ENCODE measurements at places on chromosomes 11 and 22.

DNA sequence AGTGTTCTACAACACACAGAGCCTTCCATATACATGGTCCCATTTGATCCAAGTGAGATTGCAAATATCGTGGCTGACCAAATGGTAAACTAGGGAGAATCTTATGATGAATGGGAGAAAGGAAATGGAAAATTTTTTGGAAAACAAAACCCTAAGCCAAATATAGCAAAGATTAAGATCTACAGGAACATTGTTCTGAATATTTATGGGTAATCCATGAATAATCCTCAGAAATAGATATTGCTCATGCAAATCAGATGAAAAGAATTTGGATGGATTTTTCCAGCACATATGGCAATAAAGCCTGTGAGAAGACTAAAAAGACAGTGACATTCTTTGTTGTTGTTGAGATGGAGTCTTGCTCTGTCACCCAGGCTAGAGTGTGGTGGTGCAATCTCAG lies 21.7 kb upstream of the PRDM10 start:
- DNase-seq = no peak

DNA sequence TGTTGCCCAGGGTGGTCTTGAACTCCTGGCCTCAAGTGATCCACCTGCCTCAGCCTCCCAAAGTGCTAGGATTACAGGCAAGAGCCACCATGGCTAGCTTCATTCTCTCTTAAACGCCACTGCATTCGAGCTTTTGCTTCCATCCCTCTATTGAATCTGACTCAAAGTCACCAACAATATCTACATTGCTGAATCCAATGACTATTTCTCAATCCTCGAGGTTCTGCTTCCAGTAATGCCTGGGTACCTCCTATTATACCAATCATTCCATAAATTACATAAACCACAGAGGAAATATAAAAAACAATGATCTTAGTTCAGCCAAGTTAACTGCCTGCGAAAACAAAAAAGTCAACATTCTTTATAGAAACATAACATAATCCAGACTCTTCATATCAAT lies 11.9 kb upstream of the NXF1 start:
- DNase-seq = no peak

- DNase-seq = no peak
Measured at GRCh38 chr11:116119158-116119557, 614.9 kb upstream of the CADM1 start.

GRCh38 chr11:30956751-30957150 lies 370.6 kb upstream of the MPPED2 start:
- no peak for DNase-seq

DNA sequence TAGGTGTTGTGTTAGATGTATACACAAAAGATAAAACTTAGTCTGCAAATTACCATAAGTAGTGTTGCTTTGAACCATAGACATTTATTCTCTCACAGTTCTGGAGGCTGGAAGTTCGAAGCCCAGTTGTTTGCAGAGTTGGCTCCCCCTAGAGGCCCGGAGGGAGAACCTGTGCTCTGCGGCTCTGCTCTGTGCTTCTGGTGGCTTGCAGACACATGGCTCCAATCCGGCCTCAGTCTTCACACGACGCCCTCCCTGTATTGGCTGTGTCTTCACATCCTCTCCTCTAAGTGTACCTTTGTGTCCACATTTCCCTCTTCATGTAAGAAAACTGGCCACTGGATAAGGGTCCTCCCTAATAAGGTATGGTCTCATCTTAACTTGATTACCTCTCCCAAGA lies 128.4 kb downstream of the OPCML start:
- DNase-seq = peak; percentile 49

- no peak for DNase-seq
Measured at GRCh38 chr11:73957654-73958361, 7.0 kb downstream of the DNAJB13 start.

DNA sequence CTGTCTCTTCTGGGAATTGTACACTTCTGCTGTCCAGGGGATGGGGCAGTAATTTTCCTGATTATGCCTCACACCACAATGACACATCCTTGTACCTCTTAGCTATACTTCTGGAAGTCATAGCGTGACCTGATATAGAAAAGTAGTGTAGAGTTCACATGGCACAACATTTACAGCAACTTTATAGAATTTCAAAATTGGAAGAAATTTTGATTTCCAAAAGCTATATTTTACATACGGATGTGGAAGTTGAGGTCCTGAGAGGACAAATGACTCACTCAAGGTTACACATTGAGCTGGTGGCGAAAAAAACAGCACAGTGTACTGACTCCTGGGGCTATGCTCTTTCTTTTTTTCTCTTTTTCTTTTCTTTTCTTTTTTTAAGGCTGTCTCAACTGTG lies 6.3 kb upstream of the CYP2R1 start:
- DNase-seq = peak; percentile 65

- no peak for DNase-seq
Measured at GRCh38 chr11:73862986-73863385, 13.7 kb downstream of the COA4 start.

GRCh38 chr11:82981852-82982251 lies 80.3 kb downstream of the DDIAS start:
- DNase-seq = no peak

- DNase-seq = no peak
Measured at GRCh38 chr11:19768815-19769214, 56.2 kb downstream of the NAV2 start.

GRCh38 chr11:31820438-31820818 lies 9.3 kb upstream of the PAX6 start:
- DNase-seq = no peak

DNA sequence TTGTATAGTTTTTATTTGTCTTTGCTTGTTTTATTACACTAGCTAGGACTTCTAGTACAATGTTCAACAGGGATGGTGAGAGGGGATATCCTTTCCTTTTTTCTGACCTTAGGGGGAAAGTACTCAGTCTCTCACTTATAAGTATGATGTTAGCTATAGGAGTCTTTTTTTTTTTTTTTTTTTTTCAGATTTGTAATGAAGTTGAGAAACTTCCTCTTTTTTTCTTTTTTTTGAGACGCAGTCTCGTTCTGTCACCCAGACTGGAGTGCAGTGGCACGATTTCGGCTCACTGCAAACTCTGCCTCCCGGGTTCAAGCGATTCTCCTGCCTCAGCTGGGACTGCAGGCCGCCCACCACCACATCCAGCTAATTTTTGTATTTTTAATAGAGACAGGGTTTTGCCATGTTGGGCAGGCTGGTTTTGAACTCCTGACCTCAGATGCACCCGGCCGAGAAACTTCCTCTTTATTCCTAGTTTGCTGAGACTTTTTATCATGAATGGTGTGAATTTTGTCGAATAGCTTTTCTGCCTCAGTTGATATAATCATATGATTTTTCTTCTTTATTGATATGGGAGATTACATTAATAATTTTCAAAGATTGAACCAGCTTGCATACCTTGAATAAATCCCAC lies 10.9 kb downstream of the TRIM22 start:
- peak; percentile 48 for DNase-seq

DNA sequence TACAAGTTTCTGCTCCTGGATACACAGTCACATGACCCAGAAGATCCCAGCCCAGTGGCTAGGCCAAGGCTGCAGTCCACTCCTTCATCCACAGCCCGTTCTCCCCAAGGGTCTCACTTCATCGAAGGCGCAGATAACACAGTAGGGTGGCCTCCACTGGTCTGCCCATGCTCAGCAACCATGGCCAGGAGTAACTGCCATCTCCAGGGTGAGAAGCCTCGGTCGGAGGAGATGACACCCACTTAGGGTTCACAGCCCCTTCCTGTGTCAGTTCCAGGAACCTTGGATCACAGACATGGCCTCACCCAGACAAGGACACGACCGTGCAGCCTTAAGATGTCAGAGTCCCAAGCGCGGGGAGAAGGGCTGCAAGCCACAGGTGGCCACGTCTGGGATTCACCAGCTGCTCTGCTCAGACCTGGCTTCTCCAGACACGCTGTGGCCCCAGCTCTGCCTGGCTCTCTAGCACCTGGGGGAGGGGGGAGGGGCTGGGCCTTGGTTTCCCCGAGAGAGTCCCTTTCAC lies 2.6 kb downstream of the BET1L start:
- no peak for DNase-seq

DNA sequence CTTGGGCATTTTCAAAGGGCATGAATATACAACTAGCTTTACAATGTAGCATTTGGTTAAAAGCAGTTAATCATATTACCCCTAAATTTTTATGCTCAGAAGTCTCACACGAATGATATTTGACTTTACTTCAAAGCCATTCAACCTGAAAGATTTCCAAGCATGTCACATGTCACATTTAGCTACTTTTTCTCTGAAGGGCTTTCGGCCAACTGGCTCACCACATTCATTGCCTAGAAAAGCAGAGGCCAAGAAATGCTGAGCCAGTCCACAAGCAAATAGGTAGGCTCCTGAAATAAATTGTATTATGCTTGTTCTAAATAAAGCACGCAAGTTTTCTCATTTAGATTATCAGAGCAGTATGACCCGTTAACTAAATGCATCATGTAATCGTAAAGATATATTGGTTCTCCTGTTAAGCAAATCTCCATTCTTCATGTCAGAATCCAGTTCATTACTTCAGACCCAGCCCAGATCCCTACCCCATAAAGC lies 30.6 kb downstream of the PAX6 start:
- DNase-seq = no peak

DNA sequence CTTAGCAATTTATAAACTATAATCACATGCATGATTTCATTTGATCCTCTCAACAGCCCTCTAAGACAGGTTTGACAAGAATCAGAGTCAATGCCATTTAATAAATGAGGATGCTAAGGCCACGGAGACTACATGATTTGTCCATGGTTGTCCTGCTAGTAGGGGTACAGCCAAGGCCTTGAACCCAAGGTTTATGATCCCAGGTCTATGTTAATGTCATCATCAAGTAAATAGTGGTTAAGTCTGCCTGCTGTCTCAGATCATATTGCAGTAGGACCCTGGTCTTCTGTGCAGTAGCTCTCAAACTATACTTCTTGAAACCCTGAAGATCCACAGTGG lies 17.7 kb upstream of the SYTL2 start:
- DNase-seq = no peak

- DNase-seq = peak; percentile 48
Measured at GRCh38 chr22:40588726-40589125, 47.8 kb downstream of the MRTFA start.

DNA sequence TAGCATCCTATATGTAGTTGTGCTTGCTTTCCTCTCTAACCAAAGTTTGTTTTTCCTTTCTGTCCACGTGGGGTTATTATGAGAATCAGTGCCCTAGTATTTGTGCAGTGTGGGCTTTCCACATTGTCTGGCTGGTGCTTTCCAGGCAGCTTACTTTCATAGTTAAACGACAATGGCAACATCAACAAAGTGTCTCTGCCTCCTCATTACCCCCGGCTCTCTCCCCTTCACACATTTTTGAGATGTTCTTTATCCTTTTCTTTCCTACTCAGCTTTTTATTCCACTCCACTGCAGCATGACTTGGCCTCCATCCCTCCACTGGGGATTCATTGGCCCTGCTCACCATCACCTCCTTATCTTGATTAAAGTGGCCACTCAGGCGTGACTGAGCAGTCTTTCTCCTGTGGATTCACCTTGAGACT lies 19.1 kb downstream of the SPECC1L start:
- no peak for DNase-seq

GRCh38 chr22:48957311-48957986 lies 870.2 kb downstream of the BRD1 start:
- no peak for DNase-seq

GRCh38 chr11:28924004-28924403 lies 815.8 kb downstream of the METTL15 start:
- DNase-seq = no peak

GRCh38 chr22:17787716-17788330 lies 13.6 kb upstream of the BID start:
- peak; percentile 71 for DNase-seq

DNA sequence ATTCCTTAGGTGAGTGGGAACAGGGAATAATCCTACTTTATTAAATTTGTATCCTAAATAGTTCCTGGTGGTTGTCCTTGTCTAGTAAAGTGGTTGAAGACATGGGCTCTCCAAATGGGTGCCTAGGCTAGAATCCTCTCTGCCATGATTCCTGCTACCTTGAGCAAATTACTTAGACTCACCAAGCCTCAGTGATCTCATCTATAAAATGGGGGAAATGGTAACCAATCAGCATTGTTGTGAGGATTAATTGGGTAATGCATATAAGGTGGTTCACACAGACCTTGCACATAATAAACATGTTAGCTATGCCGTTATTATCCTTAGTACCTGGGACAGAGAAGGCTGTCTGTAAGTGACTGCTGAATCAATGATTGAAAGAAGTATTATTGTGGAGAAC lies 109.9 kb downstream of the FAR1 start:
- DNase-seq = no peak

GRCh38 chr22:48576333-48577013 lies 1251.2 kb downstream of the BRD1 start:
- DNase-seq = peak; percentile 24

GRCh38 chr22:44672632-44673031 lies 29.4 kb upstream of the PRR5 start:
- no peak for DNase-seq

DNA sequence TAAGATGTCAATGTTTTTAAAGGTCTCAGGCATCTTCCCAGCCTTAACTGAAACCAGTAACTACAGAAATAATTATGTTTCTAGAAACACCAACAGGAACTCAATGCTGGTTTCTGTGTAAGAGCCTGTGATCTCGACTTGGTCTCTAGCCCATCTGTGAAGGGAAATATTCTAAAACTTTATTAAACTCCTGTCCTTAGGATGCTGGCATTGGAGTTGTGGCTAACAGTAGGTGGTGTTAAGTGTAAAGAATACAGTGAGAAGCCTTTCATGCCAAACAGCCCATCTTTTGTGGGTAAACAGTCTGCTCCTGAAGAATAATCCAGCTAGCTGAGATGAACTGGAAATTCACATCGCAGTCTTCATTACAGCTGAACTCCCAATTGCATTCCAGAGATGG lies 133.2 kb downstream of the ADAMTS15 start:
- no peak for DNase-seq

GRCh38 chr22:29733362-29734201 lies 13.8 kb downstream of the CABP7 start:
- no peak for DNase-seq

DNA sequence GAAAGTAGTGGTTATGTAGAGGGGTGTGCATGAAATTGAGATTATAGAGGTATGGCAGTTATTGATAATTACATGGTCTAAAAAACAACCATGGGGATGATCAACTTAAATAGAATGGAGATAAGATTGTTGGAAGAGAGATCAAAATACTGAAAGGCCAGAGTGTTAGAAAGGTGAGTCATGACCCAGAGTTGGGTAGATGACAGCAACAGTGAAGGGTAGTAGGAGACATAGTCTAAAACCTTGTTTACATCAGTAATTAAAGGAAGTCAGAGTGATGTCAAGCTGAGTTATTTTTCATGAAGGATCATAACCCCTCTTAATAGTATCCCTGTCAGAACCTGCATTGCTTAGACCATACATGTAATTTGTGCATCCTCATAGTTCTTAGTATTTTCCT lies 110.9 kb downstream of the ELP4 start:
- DNase-seq = no peak

- no peak for DNase-seq
Measured at GRCh38 chr22:27593378-27593777, 208.2 kb downstream of the MN1 start.
